ENCODE measurements at places on chromosomes 12 and 14.

GRCh38 chr14:76607510-76607909, 153.8 kb upstream of the VASH1 start:
- no peak for DNase-seq

DNA sequence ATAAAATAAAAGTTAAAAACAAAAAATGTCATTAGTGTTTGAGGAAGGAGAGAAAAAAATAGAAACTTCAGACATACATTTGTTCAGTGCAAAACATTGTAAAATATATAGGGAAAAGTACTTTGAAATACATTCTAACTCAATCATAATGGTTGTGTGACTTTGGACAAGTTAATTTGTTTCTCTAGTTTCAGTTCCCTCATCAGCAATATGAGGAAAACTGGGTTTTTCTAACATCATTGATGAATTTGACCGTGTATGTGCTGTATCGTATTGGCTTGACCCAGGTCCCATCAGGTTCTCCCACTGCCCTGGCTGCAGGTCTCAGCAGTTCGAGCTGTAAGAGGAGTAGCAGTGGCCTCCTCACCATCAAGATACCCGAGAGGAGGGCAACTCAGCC, 173.9 kb upstream of the ATF7IP start:
- no peak for DNase-seq

GRCh38 chr12:43011383-43011926, 421.9 kb upstream of the PRICKLE1 start:
- DNase-seq: no peak

DNA sequence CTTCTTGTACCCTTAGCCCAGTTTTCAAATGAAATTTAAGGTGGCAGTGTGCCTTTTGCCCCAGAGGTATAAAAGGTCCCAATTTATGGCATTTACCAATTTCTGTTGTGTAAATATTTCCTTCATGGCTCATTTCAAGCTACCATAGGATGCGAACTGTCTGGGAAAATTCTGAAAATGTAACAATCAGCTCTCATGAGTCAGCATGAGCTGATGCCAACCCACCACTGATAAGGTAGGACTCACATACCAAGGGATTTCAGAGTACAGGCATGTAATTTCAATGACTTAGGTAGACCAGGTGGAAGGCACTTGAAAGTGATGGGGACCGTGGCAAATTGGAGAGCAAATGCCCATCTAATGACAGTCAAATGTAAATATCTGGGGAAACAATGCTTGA, 169.5 kb downstream of the TTC8 start:
- no peak for DNase-seq

DNA sequence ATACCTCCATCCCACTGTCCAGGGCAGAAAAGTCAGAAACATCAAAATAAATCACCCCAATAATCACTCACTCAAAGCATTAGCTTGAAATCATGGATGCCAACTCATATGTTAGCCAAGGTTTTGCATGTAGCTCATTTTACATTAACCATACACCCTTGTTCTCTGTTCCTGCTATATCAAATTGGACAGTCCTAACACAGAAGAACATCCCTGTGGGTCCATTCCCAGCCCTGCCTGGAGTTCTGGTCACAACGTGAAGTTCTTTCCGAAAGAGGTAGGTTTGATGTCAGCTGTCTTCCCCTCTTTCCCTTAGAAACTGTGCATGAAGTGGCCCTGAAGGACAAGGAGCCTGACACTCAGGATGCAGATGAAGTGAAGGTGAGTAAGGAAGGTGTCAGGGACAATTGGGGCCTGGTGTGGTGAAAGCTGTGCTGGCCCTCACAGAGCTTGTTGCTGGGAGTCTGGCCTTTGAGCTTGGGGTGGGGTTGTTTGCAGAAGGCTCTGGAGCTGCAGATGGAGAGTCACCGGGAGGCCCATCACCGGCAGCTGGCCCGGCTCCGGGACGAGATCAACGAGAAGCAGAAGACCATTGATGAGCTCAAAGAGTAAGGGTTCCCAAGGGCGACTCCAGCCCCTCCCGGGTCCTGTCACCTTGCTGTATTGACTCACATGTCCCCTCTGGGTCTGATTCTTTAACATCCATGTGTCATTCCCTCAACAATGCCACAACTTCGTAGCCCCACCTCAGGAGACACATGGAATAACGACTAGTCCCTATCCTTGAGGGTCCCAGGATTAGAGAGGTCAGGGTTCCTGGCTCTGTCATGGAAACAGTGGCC, 15.0 kb upstream of the PIP4K2C start:
- DNase-seq: no peak

DNA sequence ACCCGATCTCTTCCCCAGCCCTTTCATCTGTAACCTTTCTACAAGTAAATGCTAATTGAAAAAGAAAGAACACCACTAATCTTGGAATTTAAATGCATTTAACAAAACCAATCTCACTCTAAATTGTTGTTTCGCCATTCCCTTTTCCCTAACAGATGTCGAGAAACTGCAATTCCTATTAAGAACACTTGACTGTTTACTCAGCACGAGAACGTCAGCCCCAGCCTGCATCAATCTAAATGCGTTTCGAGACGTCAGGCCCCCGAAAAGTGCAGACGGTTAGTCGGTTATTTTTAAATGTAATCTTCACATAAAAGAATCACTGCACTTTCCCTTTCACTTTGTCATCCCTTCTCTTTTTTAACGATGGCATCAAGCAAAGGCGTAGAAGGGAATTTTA, 837.6 kb downstream of the VRK1 start:
- peak; percentile 15 for DNase-seq

DNA sequence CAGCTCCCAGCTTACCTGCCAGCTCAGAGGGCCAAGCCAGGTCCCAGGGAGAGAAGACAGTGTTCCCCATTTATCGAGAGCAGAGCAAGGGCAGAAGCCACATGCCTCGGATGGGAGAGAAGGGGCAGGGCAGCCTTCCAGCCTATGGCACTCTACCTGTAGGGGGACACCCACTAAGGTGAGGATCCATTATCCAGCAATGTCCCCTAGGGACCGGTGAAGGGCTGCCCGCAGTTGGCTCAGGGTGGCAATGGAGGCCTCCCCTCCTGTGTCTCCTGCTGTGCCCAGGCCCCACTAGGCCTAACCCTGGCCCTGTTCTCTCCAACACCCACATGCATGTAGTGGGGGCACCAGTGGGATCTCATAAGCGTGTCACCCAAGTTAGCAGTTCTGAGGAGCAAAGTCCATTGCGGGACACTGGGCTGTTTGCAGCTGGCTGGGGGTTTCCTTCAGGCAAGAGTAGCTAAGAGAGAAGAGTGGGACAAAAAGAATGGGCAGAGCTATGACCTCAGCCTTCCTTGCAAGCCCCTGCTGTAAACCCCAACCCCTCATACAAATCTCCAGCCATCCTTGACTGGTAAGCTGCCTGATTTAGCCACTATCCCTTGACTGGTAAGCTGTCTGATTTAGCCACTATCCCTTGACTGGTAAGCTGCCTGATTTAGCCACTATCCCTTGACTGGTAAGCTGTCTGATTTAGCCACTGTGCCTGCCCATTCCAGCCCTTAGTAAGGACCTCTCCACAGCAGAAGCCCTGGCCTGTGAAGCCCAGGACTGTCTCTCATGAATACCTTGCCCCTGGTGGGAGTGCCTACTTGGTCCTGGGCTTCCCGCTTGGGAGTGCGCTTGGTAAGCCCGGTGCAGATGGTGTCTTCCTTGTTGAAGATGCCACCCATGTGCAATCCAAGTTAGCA, 5.2 kb upstream of the ASB2 start:
- no peak for DNase-seq

DNA sequence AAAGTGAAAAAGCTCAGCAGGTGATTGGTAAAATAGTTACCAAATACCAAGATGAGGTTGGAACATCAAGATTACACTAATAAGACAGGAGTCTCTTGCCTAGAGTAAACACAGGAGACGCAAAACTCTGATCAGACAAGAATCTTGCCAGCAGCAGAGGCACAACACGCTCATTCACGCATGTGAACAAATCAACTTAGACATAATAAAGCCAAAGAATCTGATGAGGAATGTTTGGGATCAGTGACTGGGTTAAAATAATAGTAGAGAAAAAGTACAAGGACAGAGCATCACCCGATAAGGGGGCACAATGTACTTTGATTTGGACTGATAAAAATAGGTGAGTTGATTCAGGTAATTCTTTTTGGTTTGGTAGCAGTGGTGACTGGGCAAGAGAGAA, 159.5 kb upstream of the GRIP1 start:
- DNase-seq: no peak

DNA sequence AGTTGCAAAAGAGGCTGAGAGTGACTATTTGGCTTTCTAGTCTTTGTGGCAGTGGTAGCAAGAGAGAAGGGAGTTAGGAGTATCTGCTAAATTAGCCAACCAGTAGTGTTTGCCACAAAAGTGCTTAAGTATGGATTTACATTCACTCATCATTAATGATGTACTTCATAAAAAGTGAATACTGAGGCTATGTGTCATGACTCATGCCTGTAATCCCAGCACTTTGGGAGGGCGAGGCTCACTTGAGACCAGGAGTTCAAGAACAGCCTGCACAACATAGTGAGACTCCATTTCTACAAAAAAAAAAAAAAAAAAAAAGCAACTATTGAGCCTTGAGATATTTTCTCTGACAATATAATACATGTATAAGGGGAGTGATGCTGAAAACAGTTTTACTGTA, 36.8 kb downstream of the CCDC177 start:
- no peak for DNase-seq

- no peak for DNase-seq
These were observed 1.3 kb downstream of the LRRK2 start for GRCh38 chr12:40225984-40226602.

All from NCI-H510A treated with DMSO at 0.1 percent for 48 hours (cell line).